ENCODE measurements at places on chromosomes 7 and 10. TPM values are rescaled to one million over a fixed set of nuclear protein-coding genes. Genes with fewer than 3 reads are reported as not detected.

AGBL3 gene
- total RNA-seq = 7.6 TPM

- no peaks in the 10 kb centered on the region for H3K27me3 ChIP-seq
- no peaks in the 10 kb centered on the region for H3K36me3 ChIP-seq
- H3K27ac ChIP-seq = no peak overlapping the region
- DNase-seq = peak; percentile 39
- no peaks in the 10 kb centered on the region for H3K4me1 ChIP-seq
These were observed 167.1 kb upstream of the INHBA start for GRCh38 chr7:41869997-41870396.

GRCh38 chr10:127349737-127350136 lies 153.3 kb upstream of the INSYN2A start:
- no peak overlapping the region for H3K4me3 ChIP-seq
- no peak for DNase-seq
- no peaks in the 10 kb centered on the region for H3K4me1 ChIP-seq
- H3K27ac ChIP-seq = no peak overlapping the region

GRCh38 chr7:73683788-73684693 lies 644 bp downstream of the BUD23 start:
- H3K4me1 ChIP-seq = peaks cover 4% of the 10 kb centered on the region
- no peak overlapping the region for H3K27ac ChIP-seq
- H3K4me3 ChIP-seq = peak overlapping the region; percentile 81
- H3K27me3 ChIP-seq = no peaks in the 10 kb centered on the region

- no peaks in the 10 kb centered on the region for H3K36me3 ChIP-seq
- H3K4me3 ChIP-seq = no peak overlapping the region
- H3K27me3 ChIP-seq = no peaks in the 10 kb centered on the region
- H3K4me1 ChIP-seq = no peaks in the 10 kb centered on the region
- H3K27ac ChIP-seq = no peak overlapping the region
These were observed 212.3 kb downstream of the DNAJC1 start for GRCh38 chr10:21791276-21791675.

DNA sequence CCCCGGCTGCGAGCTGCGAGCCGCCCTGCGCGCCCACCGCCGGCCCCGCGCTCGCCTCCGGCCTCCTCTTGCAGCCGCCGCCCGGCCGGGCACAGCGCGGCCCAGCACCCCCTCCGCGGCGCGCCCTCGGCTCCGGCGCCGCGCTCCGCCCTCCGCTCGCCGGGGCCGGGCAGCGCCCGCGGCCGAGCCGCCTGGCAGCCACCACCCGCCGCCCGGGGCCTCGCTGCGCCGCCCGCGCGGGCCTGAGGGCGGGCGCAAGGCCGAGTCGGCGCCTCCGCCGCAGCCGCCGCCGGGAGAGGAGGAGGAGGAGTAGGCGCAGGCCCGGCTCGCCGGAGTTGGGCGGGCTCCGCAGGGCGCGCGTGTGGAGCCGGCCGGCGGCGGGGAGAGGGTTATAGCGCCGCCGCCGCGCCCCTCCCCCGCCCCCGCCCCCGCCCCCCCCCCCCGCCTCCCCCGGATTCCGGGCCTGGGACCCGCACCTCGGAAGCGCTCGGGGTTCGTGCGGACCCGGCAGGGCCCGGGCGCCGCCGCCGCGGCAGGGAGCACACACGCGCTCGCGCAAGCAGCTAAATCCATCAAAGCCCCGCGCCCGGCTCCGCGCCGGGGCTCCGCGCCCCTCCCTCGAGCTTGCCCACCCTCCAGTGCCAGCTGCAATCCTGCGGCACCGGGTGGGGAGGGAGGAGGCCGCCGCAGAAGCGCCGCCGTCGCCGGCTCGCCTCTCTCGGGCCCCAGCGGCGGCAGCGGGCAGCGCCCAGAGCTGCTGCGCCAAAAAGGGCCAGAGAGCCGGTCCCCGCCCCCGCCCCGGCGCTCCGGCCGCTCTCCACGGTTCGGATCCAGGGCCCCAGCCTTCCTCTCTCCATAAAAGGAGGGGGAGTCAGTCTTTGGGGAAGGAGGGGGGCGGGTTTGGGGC lies at the start of gene PDGFA:
PDGFA (minus strand) TSS at position 363 of the 907 bp plus-strand sequence. CDS start 845 bp downstream, outside the sequence.
- H3K36me3 ChIP-seq = no peaks in the 10 kb centered on the region
- H3K27ac ChIP-seq = peak within 1 kb of the TSS; percentile 88
- peak within 1 kb of the TSS; percentile 50 for H3K4me3 ChIP-seq
- H3K4me1 ChIP-seq = peaks cover under 1% of the 10 kb centered on the region

Measured in kidney (tissue), 22 donors.